ENCODE measurements at places on chromosomes 13 and 19.

DNA sequence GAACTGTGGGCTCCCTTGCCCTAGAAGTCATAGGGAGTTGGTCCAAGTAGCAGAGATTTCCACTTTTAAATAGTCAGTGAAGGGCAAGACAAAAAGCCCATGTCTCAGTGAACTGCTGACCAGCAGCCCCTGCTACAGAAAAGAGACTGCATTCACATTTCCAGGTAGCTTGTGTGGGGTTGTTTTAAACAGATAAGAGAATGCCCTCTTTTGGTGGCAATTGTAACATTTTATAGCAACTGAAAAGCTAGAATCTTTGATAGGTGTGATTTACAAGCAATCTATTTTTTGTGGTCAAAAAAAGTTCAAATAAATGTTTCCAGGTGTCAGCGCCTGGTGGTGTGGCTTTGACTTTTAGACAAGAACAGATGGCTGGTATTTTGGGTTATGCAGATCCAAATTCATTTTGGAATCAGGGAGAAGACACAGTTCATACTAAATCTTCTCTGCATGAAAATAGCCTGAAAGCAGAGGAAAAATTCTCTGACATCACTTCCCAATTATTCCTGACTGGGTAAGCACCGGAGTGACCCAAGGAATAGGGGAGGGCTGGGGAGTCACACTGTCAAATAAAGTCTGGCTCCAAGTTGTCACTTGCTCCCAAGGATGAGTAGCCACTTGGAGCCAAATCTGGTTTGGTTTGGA, 26.2 kb upstream of the GPR12 start:
- DNase-seq = no peak

DNA sequence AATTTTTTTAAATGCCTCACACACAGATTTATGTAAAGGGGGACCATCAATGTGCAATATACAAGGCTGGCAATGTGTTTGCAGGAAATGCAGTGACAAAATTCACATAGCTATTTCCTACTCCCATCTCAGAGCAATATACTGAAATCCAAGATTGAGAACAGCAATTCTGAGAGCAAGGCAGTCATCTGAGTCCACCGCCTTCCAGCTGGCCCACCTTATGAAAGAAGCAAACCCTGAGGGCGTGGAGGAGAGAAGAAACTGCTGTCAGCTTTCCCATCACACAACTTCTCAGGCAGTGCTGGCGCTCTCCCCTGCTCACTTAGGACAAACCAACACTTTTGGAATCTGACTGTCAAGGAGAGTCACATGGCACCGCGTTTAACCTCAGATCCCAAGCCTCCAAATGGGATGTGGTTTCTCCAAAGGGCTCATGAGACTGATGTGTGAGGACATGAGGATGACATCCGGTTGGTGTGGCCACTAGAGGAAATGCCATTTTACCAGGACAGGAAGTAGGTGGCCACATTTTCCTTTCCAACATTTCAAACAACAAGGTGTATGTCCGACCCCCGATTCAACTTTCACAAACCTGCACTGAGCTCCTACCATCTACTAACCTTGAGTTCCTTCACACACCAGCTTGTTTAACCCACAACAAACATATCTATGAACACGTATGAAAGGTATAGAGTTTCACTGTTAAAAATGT, 3.7 kb upstream of the DOCK9 start:
- DNase-seq = no peak

DNA sequence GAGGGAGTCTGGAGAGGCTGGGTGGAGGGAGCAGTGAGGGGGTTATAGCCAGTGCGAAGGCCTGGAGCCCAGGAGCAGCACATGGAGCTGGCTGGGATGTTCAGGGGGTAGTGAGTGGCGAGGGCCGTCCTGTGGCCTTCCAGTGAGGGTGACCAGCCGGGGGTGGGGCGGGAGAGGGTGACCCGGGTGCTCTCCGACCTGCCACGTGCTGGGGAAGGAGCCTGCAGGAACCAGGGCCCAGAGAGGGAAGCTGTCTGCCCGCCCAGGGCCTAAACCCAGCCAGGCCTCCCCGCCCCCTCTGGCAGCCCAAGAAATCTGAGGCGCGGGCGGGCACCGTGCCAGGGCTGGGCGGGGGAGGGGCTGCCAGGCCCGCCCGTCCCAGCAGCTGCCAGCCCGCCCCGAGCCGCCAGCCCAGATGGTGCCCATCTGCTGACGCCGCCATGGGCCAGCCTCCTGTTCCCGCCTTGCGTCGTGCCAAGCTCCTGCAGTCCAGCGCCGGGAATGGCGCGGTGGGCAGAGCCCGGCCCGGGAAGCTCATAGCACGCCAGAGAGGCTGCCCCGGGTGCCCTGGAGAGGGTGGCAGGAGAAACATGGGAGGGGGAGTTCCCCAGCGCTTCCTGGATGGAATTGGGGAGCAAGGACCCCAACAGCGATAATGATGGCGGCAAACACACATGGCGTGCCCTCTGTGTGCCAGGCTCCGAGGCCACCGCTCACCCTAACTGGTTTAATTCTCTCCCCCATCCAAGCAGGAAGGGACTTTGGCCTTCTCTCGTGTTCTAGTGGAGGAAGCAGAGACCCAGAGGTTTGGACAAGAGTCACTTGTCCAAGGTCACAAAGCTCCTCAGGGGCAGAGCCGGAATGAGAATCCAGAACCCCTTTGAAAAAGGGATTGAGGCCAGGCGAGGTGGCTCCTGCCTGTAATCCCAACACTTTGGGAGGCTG, 21.5 kb downstream of the NFIC start:
- DNase-seq = peak; percentile 64

DNA sequence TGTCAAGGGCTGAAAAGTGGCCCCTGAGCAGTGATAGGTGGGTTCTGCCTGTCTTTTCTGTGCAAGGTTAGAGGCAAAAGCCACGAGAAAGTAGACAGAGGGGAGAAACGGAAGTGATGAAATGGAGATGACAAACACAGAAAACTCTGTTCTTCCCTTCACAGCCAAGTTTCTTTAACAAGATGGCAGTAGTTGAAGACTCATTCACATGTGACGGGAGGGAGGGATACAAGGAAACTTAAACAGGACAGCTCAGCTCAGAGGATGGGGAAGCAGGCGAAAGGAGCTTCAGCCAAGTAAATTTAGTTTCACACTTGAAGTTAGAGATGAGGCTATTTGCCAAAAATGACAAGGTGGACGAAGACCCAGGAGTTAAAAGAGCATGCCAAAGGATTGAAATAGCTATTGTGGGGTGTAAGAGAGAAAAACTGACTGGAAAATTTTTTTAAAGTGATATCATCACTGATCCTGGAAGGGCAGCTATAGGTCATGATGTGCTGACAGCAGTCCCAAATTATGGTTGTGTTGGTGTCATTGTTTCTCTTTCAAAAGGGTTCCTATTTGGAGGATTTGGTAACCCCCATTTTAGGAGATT, 347.9 kb downstream of the EFNB2 start:
- DNase-seq = no peak

DNA sequence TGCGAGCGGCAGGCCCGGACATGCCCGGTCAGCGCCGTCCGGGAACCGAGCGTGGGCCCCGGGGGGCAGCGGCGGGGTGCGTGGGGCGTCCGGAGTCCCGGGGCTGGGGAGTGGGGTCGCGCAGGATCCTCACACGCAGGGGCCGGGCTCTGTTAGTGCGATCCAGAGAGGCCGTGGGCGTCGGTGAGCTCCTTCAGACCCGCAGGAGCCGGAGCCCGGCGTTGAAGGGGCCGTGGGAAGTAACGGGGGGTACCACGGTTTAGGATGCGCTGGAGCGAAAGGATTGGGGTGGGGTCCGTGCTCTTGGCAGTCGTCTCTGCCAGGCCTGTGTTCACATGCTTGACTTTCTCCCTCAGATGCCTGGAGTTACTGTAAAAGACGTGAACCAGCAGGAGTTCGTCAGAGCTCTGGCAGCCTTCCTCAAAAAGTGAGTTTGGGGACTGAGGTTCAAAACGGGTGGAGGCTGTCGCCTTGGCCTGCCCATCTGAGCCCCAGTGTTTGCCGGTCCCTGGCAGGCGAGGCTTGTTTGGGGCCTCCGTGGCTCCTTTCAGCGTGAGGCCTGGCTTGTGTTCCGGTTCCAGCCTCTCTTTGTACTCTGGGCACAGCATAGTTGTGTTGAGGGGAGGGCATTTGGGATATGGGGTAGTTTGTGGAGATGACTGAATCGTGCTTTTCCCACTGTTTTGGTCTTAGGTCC, 512 bp downstream of the RPS19 start:
- DNase-seq = peak; percentile 39
